ENCODE measurements at places on chromosomes 13 and 19.
A peak's percentile ranks its signal among the peaks of the same experiment; 100 is the strongest.

DNA sequence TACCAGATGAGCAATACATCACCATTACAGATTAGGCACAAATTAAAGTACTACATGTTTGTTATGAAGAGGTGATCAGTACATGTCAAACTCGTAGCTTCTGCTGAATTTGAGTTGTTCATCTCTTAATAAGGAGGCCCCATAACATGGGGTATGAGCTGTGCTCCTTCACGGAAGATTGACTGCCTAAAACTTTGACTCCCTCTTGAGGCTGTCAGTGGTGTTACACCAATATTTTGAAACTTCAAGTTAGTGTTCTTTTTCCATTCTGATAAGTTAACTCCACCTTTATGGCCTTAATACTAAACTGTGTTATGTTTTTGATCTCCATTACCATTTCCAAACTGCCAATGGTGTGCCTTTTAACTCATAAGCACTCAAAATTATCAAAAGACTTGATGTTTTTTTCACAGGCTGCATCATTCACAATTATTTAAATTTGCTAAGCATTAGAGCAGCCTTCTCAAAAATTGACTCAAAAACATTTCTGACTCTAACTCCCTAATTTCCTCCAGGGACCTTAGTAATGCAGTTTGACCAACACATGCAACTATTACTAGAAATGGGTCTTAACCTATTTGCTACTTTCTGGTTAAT is 1591.5 kb downstream of the PCDH9 start:
- peak; percentile 72 for DNase-seq

GRCh38 chr19:47111006-47111621 is 2.5 kb downstream of the ZC3H4 start:
- DNase-seq, result peak; percentile 60

GRCh38 chr19:10018786-10019185 is 5.5 kb downstream of the RDH8 start:
- no peak for DNase-seq

- peak; percentile 74 for DNase-seq
These were observed 1152.2 kb upstream of the SPRY2 start for GRCh38 chr13:81493144-81493543.

DNA sequence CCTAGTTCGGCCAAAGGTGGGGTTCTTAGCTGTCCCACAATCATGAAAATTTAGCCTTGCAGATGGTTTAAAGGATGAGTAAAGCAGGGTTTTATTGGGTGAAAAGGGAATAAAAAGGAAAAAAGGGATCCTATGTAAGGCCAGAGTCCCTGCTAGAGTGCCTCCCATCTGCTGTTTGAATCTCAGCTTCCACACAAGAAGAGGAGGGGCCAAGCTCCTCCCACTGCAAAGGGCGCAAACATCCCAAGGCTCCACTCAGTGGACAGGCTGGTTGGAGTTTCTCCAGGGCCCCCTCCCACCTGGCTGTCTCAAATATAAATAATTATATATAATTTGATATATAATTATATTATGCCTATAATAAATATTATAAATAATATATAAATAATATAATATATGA is 1272.1 kb upstream of the PCDH20 start:
- DNase-seq, result peak; percentile 34

GRCh38 chr19:48123907-48124651 is 13.5 kb upstream of the PLA2G4C start:
- no peak for DNase-seq

DNA sequence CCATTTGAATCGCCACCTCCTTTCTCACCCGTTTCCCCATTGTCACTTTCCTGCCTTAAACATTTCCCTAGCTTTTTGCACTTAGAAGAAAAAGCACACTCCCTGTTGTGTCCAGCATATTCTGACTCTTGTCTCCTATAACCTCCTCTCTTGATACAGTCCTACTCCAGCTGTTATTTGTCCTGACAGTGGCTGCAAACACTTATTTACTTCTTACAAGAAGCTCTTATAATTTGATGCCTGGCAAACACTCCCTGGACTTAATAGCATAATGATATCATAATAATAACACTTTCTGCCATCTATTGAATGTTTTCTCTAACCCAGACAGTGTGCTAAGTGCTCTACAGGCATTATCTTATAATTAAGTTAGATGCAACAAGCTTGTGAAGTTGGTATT is 76.6 kb downstream of the DGKH start:
- no peak for DNase-seq

Data from NCI-H82 (cell line).